ENCODE measurements at places on chromosomes 4 and X. TPM values are rescaled to one million over a fixed set of nuclear protein-coding genes. Genes with fewer than 3 reads are reported as not detected.

Gene PPARGC1A
- 1.4 TPM for total RNA-seq

Gene PABPC5
- total RNA-seq = 1.3 TPM

Gene GAGE12E
- total RNA-seq = not detected

Gene PNMA3
- total RNA-seq = 0.69 TPM

Gene XAGE2
- not detected for total RNA-seq
